ENCODE measurements at places on chromosomes 5 and 9.

DNA sequence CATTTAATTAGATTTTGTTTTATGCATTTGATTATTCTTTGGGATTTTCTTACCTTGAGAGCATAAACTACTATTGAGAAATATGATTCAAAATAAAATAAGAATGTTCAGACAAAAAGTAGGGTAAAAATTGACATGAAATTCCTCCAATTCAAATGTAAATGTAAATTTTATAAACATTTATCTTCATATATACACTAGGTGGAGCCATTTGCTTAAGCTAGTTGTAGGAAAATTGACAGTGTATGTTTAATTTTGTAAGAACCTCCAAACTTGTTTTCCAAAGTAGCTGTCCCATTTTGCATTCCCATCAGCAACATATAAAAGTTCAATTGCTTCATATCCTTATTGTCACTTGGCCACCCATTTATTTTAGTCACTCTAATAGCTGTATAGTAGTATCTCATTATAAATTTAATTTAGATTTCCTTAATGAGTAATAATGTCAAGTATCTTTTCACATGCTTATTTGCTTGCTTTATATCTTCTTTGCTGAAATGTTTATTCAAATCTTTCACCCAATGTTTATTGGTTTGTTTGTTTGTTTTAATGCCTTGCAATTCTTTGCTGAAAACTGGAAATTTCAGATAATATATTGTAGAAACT is 37.6 kb upstream of the SLCO6A1 start:
- no peak for DNase-seq

DNA sequence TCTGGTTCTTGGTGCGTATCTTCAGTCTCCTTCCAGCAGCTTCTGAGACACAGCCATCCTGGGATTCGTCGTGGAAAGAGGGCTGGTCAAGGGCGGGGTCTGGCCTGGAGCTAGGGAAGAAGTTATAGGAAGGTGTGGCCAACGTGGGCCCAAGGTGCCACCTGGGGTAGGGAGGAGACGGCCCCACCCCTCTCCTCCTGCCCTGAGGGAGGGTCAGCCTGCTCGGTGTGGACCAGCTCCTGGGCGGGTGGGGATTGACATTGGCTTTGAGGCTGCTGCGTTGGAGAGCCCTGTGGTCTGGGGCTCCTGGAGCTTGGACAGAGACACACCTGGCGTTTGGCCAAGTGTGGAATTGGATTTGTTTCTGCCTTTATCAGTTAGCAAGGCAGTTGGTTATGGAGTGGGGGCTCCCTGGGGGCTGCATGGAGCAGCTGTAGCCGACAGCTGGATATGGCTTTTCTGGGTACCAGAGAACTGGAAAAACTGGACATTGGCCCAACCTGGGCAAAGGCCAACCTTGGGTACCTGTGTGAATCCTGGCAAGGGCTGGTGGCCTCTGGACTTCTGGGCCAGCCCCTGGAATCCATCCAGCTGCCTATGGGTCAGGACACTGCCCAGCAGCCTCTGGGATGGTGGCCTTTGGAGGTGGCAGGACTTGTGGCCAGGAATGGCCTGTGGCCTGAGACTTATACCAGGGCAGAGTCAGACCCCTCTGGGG is 75.7 kb upstream of the PPP1R26 start:
- no peak for DNase-seq

GRCh38 chr5:126875303-126875785 is 98.4 kb downstream of the LMNB1 start:
- no peak for DNase-seq

GRCh38 chr5:135151256-135151655 is 117.2 kb upstream of the PITX1 start:
- no peak for DNase-seq

DNA sequence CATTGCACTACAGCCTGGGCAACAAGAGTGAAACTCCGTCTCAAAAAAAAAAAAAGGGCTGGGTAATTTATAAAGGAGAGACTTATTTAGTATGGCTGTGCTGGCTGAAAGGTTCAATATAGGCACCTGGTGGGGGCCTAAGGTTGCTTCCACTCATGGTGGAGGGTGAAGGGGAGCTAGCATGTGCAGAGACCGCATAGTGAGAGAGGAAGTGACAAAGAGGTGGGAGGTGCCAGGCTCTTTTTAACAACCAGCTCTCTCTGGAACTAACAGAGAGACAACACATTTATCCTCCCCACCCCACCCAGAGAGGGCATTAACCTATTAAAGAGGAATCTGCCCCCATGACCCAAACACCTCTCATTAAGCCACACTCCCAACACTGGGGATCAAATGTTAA is 28.9 kb upstream of the SERINC5 start:
- no peak for DNase-seq

DNA sequence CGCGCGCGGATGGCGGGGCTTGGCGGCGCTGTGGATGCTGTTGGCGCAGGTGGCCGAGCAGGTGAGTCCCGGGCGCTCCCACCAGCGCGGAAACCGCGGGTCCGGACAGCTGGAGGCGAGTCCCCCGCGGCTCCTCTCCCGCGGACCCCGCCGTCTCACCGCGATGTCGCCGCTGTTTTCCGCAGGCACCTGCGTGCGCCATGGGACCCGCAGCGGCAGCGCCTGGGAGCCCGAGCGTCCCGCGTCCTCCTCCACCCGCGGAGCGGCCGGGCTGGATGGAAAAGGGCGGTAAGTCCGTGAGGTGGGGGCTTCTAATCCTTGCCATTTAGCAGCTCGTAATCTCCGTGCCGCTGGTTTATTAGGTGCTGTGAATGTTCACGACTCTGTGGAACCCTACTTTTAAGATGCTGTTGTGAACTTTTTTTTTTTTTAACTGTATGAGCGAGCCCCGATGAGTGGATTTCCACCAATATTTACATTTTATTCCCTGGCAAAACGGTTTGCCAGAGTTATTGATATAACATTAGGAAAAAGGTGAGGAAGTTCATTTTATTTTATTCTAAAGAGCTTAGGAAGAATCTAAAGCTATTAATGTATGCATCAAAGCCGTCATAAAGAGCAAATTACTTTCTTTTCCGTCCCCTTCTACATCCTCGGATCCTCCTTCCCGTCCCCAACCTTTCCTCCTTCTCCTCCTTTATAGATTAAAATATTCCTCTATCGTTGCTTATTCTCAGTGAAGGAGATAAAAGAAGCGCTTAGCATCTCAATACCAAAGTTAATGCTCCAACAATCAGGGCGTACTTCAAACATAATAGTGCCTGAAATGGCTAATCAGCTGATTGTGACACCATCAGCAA is 579 bp downstream of the ADAMTS16 start:
- DNase-seq, result no peak

- no peak for DNase-seq
These were observed 128.8 kb downstream of the SLC24A2 start for GRCh38 chr9:19660019-19660418.
